Right lung (tissue), 10 donors: ENCODE measurements at places on chromosomes 1 and 21. TPM values are rescaled to one million over a fixed set of nuclear protein-coding genes. Genes with fewer than 3 reads are reported as not detected.

DNA sequence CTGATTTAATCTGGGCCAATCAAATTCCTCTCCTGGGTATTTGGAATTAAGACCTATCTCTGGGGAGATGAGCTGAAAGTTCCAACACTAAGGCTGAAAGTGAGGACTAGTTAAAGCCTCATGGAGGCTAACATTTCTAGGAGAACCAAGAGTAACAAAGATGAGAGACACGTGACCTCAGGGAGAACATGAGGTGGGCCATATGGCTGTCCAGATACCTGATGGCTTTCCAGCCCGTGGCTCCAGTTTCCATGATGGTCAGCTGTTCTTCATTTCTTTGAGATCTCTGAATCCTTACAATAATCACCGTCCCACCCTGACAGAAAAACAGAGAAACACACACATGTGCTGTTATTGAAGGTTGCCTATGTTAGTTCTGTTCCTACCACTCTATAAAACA lies 66.1 kb downstream of the LEPR start:
- no peak for DNase-seq

GRCh38 chr1:2282556-2283270 lies 54.6 kb downstream of the SKI start:
- DNase-seq = no peak

DNA sequence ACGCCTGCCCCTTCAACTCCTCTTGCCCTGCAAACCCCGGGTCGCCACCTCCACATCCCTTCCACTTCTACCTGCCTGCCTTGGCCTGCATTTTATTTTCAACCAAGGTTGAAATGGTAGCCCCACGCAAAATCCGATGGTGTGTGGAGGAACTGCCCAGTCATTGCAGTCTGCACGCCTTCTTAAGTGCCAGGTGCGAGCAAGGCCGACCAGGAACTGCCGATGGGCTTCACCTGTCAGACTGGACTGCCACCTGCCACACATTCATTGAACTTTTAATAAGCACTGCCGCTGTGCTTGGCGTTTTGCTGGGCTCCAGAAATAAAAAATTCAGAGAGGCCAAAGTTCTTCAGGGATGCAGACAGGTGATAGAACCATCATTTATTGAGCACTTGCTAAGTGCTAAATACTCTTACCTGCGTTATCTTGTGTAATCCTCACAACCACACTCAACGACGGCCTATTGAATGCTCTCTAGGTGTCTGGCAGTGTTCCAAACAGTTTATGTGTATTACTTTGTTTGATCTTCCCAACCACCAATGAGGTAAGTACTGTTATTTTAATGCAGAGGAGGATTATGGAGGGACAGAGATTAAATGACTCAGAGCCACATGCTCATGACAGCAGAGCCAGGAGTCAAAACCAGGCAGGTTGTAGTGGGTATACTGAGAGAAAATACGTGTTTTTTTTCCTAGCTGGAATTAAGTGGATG lies 36.2 kb downstream of the CACHD1 start:
- no peak for DNase-seq

DNA sequence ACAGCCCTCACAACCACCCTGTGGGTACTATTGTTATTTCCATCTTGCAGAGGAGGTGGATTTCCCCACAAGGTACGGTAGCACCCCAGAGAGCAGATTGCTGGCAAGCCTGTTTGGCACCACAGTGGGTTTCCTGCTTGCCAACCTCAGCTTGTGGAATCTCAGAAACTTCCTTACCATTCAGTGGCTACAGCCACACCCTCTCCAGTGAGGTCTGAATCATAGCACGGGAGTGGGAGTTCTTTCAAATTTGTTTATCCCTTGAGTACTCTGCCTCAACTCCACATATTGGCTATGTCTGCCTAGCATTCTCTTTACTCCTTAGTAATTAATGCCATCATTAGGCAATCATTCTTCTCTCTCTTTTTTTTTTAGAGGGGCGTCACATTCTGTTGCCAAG lies 162.1 kb downstream of the PTPRU start:
- no peak for DNase-seq

Gene WNT2B
- 6.3 TPM for polyA plus RNA-seq
